Fibroblast of skin of left quadriceps (primary cell): ENCODE measurements at places on chromosomes 12 and 14.

DNA sequence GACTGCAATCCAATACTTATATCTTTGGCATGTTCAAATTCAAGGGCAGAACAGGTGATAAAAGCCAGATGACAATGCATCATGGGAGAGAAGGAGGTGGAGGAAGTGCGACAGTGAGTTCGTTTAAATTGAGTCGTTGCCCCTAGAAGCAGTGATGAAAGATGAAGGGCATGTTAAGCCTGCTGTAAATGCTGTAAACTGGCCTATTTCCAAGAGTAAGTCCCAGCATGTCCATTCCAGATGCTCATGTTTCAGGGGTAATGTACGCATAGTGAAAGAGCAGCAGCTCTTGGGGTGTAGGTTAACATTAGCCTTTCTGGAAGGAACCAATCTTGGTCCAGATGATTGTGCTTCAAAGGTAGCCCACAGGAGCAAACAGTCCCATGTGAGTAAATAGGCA is 97.1 kb downstream of the C2CD5 start:
- DNase-seq, result peak; percentile 12

GRCh38 chr14:101010293-101010692 is 106.8 kb upstream of the RTL1 start:
- no peak for DNase-seq

DNA sequence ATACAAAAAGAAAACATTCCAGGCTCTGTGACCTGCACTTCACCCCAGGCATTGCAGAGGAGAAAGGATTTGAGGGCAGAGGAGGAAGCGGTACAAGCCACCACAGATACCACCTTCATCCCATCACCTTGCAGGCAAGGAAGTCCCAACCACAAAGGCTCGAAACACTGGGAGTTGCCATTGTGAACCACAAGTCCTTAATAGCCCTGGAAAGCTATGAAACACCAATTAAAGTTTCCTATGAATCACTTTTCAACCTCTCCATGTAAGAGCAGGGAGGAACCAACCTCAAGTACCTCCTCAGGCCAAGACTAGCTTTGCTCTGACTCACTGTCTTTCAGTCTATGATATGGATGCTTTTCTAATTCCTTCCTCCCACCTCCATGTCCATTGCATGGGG is 27.0 kb downstream of the MAP3K9 start:
- DNase-seq, result peak; percentile 9

DNA sequence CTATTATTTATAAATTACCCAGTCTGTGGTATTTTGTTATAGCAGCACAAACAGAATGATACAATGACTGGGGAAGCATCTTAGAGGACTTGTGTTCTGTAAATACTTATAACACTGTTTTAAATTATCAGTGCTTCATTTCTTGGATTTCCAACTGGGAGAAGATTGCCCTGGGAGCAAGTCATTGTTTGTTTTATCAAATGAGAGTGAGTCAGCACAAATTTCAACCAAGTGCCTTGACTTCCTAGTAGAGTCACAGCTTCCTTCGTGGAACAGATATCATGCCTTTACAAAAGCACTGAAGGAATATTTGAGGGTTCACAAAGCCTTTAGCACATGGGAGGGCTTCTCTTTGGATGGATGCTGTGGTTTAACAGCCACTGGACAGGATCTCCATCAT is 234.1 kb downstream of the KTN1 start:
- DNase-seq, result no peak

- DNase-seq, result no peak
These were observed 163.5 kb downstream of the DIO2 start for GRCh38 chr14:80047761-80048160.

DNA sequence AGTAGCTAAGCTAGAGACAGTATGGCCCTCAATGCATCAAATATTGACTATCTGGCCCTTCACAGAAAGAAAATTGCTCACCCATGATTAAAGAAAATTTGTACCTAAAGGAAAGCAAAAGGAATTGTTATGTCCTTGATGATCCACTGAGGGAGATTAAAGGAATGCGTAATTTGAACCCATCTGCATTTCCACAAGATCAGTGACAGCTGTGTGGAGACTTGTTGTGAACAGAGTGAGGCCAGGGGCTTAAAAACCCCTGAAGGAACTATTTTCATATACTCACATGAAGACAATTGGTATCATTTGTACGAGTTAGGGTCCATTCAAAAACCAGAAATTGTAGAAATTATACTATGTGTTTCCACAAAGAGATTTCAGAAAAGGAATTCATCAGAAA is 1908.1 kb upstream of the SEL1L start:
- no peak for DNase-seq

DNA sequence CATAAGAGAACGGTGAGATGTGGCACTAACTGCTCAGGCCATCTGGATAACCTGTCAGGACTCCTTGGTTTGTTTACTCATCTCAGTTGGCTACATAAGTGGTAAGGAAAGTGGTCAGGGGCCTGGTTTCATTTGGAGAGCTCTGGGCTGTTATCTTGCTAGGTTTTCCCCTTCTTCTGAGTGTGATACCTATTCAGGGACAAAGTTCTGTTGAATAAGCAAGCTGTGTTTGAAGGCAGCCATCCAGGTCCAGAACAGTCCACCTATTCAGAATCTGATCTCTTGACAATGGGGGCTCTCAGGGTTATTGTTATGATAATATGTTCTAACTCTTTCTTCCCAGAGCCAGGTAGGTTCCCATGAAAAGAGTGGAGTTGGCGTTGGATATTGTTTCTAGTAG is 194.9 kb downstream of the PAH start:
- no peak for DNase-seq

DNA sequence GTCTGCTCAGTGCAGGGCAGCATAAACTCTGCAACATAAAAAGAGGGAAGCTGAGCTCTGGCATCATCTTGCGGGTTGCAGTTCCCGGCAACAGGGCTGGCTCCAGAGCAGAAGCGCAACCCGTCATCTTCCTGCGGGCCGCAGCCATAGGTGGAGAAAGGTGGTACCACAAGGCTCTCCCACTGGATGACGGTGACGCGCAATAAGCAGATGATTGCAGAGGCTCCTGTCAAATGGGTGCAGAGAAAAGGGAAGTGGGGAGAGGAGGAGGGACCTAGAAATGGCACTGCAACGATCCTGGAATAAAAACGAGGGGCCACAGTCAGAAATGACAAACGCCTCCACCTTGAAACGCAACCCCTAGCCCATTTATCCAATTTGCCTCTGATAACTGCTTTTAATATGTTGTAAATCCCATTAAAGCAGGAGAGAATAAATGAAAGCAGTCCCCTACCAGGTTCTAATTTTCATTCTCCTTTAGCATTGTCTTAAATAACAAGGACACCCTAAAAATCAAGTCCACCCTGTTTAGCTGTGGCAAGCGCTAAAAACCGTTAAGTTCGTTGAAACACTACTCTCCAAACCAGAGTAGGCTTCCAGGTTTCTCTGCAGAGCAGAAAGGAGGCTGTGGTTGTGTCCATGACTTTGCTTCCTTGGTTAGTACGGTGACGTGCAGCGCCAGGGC is 30.9 kb upstream of the TUBA1C start:
- DNase-seq, result no peak

GRCh38 chr12:82688035-82688501 is 1.4 kb downstream of the TMTC2 start:
- no peak for DNase-seq
